ENCODE measurements at places on chromosomes 7 and 10.
A peak's percentile ranks its signal among the peaks of the same experiment; 100 is the strongest.

DNA sequence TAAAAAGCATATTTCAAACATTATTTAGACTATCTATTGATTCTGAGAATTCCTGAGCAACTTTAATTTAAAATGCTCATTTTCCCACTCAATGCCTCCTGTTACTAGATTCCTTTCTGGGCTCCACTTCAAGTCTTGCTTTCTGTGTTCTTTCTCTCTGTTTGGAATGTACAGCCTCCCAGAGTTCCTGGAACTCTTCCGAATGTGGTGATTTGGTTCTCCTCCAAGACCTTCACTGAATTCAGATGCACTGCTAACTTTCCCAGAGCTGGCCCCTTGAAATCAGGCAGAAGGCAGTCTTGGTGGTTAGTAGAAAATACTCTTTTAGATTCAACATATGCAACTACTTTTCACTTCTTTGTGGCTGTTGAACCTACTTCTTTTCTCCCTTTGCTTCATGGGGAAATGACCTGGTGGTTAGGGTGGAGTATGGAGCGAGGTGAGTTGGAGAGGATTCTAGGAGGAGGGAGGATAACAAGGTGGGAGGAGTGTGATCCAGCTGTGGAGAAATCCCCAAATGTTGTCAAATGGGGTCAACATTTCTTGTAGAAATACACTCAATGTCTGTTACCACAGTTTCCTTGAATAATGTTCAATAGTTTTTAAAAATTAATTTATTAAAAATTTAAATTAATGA, 27.9 kb upstream of the CCDC7 start:
- no peak for DNase-seq

DNA sequence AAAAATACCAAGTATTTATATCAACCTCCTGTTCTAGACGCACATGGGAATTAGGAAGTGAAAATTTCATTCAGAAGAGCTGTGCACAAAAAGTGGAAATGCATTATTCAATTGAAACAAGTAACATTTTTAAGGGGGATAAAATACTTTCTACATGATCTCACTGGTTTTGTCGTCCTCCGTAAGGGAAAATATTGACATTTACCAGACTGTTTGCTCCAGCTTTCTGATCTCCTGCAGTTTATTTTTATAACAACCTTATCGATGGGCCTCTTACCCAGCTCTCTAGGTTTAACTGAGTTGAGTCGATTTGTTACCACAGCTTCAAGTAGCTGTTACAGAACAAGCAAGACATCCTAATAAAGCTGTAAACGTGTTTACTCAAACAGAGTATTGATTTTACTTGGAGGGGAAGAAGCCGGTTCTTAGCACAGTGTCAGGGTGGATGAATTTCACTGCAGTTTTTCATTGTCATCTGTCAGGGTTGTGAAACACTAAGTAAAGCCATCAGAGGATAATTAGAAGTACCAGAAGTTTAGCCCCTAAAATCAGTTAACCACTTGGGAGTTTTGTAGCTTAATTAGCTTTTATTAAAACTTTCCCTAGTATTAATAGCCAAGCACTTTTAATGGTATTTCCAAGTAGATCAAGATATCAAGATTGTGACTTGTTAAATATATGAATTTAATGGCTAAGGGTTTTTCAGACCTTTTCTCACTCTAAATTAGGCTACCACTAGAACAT, 142.6 kb upstream of the KAT6B start:
- DNase-seq, result no peak

- DNase-seq, result no peak
These were observed 179.9 kb upstream of the TMEM106B start for GRCh38 chr7:12031186-12031585.

DNA sequence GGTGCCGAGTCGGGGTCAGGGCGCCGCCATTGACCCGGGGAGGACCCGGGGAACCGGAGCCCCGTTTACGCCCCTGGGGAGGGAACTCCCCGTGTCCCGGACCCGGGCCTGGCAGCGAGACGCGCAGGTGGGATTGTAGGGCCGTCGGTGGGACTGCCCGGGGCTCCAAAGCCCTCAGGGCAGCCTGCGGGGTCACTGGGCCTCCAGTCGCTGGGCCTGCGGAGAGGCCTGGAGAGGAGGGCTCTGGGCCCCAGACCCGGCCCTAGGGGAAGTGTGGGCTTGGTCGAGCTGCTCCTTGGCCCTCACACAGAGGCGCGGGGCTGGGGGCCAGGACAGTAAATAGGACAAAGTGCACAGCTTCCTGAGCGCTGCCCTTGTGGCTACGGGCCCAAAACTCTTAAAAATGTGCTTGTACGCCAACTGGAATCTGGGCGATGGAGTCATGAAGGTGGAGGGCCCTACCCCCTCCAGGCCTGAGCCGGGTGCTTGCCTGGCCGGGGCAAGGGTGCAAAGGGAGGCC, 657 bp downstream of the ECHDC3 start:
- peak; percentile 30 for DNase-seq

DNA sequence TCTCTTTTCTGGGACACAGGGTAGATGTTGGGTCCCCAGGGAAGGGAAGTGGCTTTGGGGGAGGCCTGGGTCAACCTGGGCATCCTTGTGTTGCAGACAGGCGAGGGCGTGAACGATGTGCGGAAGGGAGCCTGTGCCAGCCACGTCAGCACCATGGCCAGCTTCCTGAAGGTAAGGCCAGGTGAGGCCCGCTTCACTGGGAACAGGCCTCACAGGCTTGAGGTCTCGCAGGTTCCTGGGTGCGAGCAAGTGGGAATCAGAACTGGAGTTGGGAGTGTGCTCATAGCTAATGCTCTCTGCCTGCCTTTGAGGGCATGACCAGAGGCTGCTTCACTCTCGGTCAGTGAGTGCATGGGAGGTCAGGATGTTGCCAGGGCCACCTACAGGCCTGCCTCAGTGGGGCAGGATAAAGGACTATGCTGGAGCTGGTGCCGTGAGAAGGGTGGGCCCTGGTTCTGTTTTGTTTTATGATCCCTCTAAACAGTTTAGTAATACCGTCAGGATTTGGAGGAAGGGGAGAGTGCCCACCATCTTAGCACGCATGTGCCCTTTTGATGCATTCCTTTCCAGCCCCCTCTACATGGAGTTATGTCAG, 8.4 kb downstream of the DBNL start:
- no peak for DNase-seq

GRCh38 chr10:5809527-5810154, 3.6 kb downstream of the GDI2 start:
- no peak for DNase-seq

DNA sequence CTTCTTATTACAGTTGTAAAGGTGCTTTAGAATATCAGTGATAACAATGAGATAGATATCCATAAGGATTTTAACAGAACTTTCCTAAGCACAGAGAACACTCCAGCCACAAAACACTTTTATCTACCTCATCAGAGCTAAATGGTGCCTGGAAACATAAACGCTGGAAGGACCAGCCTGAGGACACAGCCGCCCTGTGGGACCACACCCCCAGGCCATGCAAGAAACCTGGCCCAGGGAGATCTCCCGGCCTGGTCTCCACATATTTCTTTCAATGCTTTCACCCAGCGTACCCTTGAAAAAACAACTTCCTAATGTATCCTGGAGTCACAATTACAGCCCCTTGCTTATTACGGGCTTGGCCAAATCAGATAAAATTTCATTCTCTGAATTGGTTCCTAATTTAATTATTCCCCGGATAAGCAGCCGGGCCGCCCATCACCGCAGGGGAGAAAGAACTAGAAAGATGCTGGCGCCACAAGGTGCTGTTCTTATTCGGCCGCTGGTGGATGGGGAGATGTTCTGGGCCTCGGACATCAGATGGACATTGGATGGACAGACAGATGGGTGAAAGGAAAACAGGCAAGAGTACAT, 11.8 kb downstream of the CHST15 start:
- no peak for DNase-seq

GRCh38 chr10:14616955-14617730, 157.6 kb downstream of the FAM107B start:
- no peak for DNase-seq

DNA sequence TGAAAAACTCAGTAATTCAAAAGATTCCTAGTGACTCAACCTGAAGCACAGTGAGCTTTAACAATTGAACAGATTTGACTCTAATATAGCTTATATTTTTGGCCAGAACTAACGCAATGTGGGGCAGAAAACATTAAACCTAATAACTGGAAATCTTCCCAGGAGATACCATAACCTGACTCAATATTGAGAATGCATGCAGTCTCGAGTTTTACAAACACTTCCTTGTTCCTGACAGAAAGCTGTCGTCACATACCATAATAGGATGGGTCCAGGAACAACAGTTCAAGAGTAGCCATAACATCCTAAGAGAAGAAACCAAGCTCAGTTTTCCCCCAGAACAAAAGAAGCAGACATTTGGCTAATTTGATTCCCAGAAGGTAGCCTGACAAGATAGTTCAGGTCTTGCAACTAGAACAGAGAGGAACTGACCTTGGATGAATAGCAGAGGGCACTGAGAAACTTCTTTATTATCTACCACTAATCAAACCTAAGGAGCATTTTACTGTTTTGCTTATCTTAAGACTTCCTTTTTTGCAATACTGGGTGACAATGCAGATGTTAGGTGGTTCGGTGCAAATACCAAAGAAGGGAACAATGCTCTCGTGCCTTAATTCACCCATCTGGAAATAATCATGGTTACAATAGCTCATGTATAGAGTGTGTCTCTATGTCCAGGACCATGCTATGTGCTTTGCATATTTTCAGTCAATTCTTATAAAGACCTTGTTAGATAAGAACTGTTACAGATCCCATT, 38.6 kb upstream of the ACSL5 start:
- DNase-seq, result peak; percentile 8

- DNase-seq, result no peak
These were observed 267.0 kb downstream of the FRMD4A start for GRCh38 chr10:14063531-14064285.

- no peak for DNase-seq
These were observed 43.8 kb downstream of the EXOC6 start for GRCh38 chr10:92891885-92892690.

- peak; percentile 76 for DNase-seq
These were observed 1.3 kb upstream of the CUEDC2 start for GRCh38 chr10:102433619-102434046.

- DNase-seq, result no peak
These were observed 4.0 kb upstream of the GCK start for GRCh38 chr7:44193011-44193802.

- no peak for DNase-seq
These were observed 196.4 kb downstream of the FRMD4A start for GRCh38 chr10:14134275-14134674.

- DNase-seq, result no peak
These were observed 59.6 kb upstream of the BICC1 start for GRCh38 chr10:58453105-58453504.

DNA sequence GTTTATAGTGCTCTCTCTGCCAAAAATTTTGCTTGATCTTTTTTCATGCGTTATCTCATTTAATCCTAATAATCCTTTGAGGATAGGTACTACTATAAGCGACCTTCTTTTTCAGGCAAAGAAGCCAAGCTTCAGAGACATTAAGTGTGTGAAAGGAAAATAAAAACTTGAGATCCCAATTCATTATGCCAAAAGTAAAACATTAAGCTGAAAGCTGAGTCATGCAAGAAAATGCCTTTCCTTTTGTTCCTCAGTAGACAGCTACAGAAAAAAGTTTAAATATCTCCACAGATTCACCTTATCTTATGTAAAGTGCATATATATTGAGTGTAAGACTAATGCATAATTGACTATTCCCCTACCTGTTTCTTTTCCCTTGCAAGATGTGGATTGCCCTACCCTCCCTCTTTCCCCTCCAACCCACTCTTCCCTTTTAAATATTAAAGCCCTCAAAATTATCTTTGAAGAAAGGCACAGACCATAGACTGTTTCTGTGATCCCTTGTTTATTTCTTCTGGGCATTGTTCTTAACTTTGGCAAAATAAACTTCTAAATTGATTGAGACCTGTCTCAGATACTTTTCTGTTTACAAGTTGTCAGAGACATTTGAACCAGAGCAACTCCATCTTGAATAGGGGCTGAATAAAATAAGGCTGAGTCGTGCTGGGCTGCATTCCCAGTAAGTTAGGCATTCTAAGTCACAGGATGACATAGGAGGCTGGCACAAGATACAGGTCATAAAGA, 1139.9 kb upstream of the LRRN3 start:
- no peak for DNase-seq

- DNase-seq, result no peak
These were observed 11.0 kb upstream of the ZNF107 start for GRCh38 chr7:64654796-64655548.

GRCh38 chr10:79430936-79431335, 14.5 kb downstream of the ZCCHC24 start:
- no peak for DNase-seq

DNA sequence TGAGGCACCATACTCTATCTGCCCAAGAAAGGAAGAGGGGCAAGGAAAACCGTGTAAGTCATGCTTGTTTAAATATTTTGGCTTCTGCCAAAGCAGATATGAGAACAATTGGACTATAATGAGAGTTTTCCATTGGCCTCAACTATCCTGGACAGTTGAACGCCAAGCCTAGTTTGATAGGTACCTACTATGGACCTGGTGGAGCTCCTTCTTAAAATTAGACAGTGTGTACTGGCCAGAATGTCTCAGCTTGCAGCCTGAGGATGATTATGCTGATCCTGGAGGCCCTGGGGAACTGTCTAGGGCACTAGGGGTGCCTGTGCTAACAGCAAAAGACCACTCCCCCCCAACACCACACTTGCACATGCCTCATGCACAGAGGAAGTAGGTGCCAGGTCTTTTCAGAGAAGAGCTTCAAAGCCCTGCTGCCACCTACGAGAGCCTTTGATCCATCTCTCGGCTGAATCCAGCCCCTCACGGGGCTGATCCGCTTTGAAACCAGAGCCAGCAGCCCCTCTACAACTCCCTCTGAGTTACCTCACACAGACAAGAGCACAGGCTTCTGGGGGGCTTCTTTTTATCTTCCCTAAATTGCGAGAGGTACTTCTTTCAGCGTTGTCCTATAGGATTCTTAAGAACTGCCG, 473.8 kb upstream of the GALNT17 start:
- no peak for DNase-seq

DNA sequence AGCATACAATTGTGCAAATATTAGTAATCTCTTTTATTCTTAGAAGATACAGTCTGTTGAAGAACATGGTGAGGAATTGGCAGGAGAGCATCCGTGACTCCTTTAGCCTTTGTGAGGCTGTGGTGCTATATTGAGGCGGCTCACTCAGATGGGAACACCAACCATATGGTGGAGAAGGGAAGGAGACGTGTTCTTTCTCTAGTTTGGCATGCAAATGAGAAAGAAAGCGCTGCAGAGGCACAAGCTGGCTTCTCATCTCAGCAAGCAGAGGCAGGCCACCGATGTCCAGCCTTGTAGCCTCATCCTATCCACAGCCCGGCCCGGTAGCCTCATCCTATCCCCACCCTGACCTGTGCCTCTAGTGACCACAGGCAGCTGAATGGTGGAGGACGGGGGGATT, 288.3 kb downstream of the CAMK1D start:
- no peak for DNase-seq

GRCh38 chr7:80385508-80385907, 126.4 kb downstream of the GNAT3 start:
- DNase-seq, result no peak

- DNase-seq, result peak; percentile 89
These were observed 951 bp downstream of the ELOVL3 start for GRCh38 chr10:102227050-102227449.

DNA sequence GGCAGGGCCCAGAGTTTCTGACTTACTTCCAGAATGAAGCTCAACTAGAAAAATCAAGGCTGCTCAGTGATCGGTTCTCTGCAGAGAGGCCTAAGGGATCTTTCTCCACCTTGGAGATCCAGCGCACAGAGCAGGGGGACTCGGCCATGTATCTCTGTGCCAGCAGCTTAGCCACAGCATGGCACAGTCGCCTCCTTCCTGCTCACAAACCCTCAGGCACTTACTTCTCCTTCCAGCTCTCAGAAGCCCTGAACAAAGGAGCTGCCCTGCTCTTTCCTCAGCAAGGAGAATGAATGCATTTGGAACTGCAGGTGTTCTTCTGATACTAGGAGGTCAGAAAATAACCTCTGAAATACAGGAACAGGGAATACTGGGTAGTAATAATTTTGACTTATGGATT, 219.7 kb upstream of the PRSS1 start:
- DNase-seq, result no peak
